ENCODE measurements at places on chromosomes 6 and 20.

GRCh38 chr6:144064402-144065212 lies 30.8 kb downstream of the SF3B5 start:
- DNase-seq: no peak

DNA sequence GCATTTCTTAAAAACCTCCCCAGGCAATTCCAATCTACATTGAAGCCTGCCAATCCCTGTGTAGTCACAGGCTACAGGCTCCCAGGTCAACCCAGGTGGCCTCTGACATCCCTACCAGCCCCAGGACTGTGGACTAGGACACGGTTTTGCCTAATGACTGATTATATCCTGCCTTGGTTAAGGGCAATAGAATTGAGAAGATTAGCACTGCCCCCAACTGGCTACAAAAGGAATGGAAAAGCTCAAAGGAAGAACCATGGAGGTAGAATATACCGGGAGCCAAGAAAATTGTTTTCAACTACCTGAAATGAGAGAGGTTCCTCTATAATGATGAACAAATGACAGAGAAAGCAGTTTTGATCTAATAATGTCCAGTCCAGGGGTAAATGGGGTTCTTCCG lies 421.1 kb upstream of the AGPAT4 start:
- DNase-seq: peak; percentile 23

DNA sequence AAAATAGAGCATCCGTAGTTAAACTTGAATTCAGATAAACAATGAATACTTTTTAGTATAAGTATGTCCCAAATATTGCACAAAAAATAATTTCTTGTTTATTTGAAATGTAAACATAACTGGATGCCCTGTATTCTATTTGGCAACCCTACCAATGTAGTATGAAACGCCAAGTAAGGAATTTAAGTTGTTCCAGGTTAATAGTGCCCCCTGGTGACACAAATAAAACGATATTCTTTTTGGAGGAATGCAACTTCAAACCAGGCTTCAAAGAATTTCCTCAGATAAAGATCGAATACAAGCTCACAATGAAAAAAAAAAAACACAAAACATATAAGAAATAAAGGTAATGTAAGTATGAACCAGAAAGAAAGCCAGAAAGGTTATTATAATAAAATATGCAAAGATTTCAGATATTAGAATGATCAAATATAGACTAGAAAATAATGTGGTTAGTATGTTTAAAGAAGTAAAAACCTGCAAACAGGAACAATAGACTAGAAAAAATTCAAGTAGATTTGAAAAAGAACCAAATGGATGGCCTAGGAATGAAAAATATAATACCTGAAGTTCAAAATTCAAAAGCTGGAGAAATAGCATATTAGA lies 18.4 kb upstream of the AKAP7 start:
- peak; percentile 3 for DNase-seq

GRCh38 chr6:6889601-6890000 lies 218.2 kb upstream of the RREB1 start:
- no peak for DNase-seq

DNA sequence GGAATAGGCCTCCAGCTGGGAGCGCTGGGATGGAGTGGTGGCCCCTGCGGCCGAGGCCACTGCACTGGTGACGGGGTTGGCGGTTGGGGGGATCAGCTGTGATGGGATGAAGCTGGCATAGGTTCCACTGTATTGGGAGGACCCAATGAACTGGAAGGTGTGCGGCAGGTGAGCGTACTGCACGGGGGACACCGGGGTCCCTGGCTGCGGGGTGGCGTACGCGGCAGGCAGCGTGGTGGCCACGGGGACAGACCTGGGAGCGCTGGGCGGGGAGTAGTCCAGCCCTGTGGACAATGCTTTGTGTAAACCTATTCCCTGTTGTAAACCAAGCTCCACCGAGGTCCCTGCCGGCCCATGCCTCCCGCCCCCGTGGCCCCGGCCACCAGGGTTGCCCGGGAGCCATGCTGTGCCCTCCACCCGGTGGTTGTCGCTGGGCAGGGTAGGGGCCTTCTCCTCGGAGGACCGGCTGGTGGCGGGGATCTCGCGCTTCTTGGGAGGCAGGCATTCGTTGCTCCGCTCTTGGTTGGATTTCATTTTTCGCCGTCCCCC lies 89.5 kb downstream of the GMPR start:
- DNase-seq: no peak

DNA sequence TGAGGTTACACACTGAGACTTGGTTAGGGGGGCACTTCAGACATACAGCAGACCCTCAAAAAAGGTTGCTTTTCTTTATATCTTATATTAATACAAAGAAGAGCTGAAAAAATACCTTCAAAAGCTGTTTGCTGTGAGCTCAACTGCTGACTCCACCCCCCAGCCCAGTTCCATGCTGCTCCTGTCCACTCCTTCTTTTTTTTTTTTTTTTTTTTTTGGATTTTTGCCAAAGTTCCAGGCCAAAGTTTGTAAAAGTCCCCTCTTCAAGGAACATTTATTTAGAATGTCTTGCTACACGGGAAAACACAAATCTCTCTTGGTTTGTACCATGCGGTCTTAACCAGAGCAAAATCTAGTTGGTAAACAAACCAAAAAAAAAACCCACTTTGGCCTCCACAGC lies 85.3 kb upstream of the AKAP12 start:
- no peak for DNase-seq

GRCh38 chr6:127515794-127516661 lies 3.1 kb downstream of the MTCL3 start:
- no peak for DNase-seq

DNA sequence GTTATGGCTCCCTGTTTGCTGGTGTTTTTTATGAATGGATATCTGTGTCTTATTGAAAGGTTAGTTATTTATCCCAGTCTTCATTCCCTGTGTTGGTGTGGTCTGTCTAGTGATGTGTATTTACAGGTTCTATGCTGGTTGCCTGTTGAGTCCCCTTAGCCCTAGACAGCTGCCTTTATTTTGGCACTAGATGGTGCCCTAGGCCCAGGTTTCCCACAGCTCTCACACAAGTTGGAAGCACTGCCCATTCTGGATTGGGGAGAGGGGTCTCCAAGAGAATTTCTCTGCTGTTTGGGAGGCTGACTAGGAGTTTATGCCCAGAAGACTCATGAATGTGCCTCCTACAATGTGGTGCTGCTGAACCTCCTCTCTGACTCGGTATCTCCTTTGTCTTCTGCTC lies 12.4 kb downstream of the GRM1 start:
- no peak for DNase-seq

- no peak for DNase-seq
Observed at GRCh38 chr6:114176726-114177125, 166.1 kb downstream of the HS3ST5 start.

GRCh38 chr6:88238065-88238464 lies 71.9 kb upstream of the CNR1 start:
- DNase-seq: peak; percentile 67

DNA sequence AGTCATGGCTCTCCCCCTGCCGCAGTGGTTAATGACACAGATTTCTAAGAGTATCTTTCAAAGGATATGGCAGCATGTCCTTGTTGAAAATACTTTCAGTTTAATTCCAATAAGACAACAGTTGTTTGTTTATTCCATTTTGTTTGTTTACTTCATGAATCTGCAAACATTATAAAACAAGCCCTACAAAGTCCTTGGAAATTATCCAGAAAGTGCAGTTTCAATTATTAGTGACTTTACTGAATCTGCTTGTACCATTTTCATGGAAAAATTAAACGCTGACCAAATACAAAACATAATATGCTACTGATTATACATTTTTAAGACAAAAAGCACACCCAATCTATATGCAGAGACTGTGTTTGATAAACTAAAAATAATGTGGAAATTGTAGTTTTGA lies 3.3 kb downstream of the HEY2 start:
- no peak for DNase-seq

DNA sequence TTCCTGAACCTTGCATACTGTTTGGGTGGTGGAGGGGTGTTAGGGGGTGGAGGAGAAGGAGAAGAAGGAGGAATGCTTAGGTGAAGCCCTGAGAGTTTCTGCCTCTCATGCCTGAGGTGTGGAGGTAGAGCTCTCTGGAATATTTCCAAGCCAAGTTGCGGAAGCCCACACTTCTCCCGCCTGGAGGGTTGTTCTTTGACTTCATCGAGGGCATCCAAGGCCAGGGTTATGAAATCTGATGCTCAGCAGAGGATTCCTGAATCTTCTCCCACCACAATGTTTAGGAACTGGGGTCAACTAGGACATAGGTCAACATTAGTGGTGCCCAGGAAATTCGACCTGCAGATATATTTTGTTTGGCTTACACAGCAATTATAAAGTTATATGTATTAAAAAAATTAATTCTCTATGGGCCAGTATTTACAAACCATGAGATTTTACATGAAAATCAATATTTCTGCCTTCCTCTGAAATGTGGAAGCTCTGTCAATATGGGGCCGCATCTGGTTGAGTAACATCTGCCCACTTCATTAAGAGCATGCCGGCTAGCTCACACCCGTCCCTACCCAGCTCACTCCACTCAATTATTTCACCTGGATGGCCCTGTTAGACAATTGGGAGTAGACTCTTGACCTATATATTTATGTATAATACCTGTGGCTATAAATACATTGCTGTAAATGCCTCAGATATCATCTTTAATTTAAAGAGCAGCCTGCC lies 257.1 kb upstream of the ZFP64 start:
- DNase-seq: no peak

GRCh38 chr6:69449887-69450286 lies 346.9 kb downstream of the LMBRD1 start:
- no peak for DNase-seq

- DNase-seq: no peak
Observed at GRCh38 chr20:31516651-31517050, 2.4 kb downstream of the HM13 start.

GRCh38 chr20:24585796-24586522 lies 116.5 kb downstream of the SYNDIG1 start:
- no peak for DNase-seq

- no peak for DNase-seq
Observed at GRCh38 chr20:51526106-51526470, 16.4 kb downstream of the NFATC2 start.

DNA sequence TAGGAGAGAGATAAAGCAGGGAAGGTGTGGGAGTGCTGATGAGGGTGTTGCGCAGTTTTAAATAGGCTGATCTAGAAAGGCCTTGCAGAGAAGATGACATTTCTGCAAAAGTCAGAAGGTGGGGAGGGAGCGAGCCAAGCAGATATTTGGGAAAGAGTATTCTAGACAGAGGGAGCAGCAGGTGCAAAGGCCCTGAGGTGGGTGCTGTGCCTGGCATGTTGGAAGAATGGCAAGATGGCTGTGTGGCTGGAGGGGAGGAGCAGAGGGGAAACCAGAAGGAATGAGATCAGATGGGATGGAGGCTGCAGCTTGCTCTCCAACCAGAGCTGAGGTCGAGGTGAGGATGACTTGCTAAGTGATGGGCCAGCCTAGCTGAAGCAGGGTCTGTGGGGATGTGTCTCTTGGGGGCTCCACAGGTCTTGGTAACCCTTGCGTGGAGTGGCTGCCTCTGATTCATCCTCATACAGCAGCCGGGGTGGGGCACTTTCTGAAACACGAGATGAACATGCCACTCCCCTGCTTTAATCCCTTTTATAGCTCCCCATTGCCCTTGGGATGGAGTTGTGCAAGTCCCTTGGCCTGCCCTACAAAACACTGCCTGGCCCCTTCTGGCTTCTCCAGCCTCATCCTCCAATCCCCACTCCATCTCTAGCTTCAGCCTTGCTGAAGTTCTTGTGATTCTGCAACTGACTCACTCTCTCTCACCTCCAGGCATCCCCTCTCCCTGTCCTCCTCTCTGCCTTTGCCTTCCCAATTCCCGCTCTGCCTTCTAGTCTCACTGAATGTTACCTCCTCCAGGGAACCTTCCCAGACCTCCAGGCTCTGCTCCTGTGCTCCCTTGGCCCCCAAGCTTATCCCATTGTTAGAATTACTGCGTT lies 94.1 kb downstream of the CDH22 start:
- DNase-seq: no peak

- no peak for DNase-seq
Observed at GRCh38 chr6:44024574-44025219, 102.6 kb downstream of the MRPL14 start.

DNA sequence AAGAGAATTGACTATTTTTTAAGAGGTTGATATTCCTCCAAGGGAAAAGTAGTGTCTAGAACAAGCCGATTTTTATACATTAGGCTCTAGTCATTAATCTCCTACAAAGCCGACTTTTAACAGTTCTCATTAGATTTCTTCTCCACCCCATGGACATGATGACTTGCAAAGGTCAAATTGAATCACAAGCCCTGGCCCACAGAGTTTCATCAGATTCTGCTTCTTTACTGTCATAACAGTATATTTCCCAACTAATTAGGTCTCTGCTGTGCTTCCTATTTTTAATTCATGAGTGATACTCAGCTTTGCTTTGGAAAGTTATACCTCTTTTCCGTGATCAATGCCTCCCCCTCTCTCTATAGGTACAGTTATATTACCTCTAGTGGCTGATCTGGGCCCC lies 90.6 kb upstream of the ADGRB3 start:
- no peak for DNase-seq

- no peak for DNase-seq
Observed at GRCh38 chr20:46119028-46119546, 973 bp downstream of the CD40 start.

GRCh38 chr6:134074151-134075055 lies 22.0 kb upstream of the SLC2A12 start:
- no peak for DNase-seq

DNA sequence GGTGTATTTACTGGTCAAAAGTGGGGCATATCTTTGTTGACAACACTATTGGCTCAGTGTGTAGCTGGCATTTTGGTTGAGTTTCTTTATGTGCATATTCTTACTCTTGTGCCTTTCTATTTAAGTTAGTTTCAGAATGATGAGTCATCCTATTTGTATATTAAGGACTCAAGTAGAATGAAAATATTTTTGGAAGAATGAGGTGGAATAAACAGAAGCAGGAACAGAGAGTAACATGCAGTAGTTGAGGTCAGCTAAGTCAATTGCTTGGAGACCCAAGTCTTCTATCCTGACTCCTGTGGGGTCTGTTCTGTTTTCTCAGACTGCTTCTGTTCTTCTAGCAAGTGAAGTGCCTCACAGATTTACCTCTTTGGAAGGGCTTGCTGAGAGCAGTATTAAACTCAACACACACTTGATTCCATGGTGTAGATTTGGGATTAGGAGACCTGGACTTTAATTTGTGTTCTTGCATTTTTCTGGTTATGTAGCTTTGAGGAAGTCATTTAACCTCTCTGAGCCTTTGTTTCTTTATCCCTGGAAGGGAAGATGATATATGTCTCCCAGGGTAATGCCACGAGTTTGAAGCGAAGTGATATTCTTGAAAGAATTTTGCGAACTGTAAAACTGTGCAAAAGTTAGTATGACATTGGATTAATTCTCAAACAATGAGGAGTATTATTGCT lies 324.3 kb downstream of the QKI start:
- DNase-seq: no peak

DNA sequence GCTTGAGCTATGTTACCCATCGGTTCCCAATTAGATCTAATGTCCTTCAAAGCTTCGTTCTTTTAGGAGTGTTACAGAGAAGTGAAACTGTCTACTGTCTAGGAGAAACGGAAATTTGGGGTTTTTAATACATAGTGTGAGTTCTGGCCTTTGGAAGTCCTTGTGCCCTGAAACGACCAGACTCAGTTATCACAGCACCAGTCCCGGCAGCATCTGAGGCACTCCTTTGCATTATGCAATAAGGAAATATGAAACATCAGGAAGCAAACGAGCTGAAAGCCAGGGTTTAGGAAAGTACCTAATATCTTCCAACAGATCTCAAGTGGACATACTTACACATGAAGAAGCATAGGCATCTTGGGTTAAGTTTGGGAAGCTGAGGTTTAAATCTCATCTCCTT lies 61.8 kb upstream of the ADGRF1 start:
- DNase-seq: no peak

Data from DMS 273 treated with DMSO at 0.1 percent for 48 hours (cell line).